Activated naive CD4-positive, alpha-beta T cell (primary cell): ENCODE measurements at places on chromosomes 6 and 20.

- DNase-seq: no peak
Observed at GRCh38 chr6:143952060-143952778, 55.8 kb downstream of the PLAGL1 start.

GRCh38 chr20:24955045-24955444 is 6.0 kb downstream of the CST7 start:
- DNase-seq: no peak

GRCh38 chr20:20369250-20370093 is 1.6 kb downstream of the INSM1 start:
- no peak for DNase-seq

- no peak for DNase-seq
Observed at GRCh38 chr20:50673466-50674137, 17.7 kb downstream of the RIPOR3 start.

DNA sequence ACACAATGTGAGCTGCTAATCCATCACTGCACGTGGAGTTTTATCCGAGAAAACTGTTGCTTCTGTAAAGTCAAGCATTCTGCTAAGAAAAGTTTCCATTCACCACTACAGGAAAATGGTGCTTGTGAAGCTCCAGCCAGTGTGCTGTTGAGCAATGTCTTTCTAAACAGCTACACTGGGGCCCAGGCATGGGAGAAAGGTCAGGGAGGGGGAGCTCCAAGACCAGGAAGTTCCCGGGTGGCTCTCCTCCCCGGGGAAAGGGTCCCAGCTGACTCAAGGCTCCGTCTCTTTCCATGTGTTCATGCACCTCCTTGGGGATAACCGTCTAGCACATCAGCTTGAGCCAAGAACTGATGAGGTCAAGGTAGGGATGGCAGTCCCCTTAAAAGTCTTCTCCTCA is 20.5 kb downstream of the RPP40 start:
- DNase-seq: no peak

DNA sequence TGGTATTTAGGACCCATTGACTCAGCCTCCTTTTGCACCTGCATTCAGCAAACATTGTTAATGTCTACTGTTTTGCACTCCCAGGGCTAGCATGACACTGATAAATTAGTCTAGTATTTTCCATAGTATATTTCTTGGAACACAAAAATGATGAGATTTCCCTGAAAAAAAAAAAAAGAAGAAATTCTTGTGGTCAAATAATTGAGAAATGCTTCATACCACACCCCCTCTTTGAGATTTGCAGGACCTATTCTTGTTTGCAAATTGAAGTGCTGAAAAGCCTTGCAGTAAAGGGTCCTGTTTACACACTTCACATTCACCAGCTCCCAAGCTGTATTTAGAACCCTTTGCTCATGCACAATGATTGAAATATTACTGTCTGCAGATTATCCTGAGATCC is 36.3 kb upstream of the CLIC5 start:
- DNase-seq: no peak

GRCh38 chr20:32482143-32482441 is 103.0 kb downstream of the NOL4L start:
- DNase-seq: no peak

DNA sequence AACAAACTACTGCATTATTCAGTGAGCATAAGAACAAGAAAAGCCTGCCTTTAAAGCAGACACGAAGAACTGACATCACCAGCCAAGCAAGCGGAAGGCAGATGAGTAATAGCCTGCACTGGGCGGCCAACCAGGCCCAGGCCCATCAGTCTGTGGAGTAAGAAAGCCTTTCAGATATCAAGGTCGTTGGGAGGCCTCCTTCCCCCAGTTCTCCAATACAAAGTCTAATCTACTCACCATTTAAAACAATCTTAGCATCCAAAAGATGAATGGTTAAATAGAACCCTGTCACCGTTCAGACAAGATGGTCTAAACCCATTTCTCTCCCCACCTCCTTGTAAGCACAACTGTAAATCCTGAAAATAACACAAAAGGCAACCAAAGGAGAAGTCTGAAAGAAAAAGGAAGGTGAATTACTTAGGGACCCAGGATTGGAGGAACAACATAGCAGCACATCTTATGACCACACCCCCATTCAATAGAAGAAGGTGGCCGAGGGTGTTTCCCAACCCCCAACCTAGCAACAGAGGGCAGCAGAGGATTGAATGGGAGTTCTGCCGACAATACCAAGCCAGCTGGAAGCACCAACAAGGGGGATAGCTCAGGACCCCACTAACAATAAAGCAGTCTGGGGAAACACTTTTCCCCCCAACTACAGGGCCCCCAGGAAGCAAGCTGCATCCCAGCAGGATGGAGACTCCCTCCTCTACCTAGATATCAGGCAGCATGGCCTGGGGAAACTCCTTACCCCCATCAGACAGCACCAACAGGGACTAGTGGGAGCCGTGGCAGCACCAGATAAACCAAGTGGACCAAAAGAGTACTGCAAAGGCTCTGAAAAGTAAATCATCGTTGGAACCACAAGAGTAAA is 67.9 kb downstream of the ZHX3 start:
- no peak for DNase-seq

- no peak for DNase-seq
Observed at GRCh38 chr6:130382872-130383490, 17.2 kb downstream of the TMEM200A start.

DNA sequence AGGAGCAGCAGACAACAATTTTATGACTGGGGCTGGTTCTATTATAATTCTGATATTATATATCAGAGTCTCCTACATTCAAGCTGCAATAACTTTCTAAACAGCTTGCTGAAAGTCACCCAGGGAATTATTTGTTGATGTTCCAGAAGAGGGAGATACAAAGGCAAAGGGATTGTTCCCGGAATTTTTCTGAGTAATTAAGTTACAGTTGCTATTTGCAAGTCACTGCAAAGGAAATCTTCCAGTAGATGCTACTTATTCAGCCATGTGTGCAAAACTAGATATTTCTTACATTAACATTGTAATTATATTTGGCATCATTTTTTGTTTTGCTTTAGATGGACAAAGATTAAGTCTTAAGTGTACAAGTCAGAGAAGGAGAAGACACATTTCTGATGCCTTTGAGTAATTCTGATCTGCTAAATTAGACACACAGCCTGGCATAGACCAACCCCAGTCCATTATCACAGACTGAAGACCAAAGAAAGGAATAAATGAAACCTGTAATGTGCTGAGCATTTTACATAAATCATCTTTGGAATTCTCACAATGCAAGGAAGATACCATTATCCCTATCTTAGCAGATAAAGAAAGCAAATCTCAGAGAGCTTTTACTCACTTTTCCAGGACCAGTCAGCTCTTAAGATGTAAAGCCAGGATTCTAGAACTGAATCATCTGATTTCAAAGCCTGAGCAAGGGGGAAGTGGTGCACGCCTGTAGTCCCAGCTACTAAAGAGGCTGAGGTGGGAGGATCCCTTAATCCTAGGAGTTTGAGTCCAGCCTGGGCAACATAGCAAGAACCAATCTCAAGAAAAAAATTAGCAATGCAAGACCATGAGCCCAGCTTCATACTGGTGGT is 62.6 kb upstream of the AKAP12 start:
- DNase-seq: no peak

DNA sequence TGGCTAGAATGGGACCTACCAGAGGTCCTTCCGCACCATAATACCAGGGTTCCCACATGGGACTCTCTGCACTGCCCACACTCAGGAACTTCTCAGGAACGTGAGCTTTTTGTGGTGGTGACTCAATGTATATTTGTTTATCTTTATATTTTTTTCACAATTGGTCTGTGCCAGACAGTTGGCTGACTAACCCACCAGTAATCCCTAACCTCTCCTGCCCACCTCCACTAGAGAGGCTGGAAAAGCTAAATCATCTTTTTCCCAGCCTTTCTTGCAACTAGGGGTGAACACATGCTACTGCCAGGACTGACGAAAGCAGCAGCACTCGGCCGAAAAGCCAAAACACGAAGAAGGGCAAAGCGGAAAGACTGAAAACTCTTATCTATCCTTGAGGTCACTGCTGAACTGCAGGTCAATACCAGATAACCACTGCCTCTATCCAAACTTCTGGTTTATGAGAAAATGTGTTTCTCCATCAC is 112.9 kb downstream of the TRERF1 start:
- no peak for DNase-seq

DNA sequence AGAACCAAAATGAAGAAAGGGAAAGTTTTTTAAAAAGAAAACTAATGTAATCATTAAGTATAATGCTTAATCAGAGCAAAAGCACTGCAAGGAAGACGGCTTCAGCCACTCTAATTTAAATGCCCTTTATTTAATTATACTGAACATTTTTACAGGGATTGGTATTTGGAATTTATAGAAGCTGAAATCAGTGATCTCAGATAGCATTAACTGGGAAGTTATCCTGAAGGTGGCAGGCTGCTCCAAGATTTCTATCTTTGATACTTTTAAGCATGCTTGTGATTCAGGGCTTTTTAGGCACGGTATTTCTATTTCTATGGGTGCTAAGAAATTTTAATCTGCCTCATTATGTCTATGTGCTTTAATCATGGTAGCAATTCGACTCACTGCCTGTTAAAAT is 1.3 kb upstream of the NDUFAF4 start:
- no peak for DNase-seq

DNA sequence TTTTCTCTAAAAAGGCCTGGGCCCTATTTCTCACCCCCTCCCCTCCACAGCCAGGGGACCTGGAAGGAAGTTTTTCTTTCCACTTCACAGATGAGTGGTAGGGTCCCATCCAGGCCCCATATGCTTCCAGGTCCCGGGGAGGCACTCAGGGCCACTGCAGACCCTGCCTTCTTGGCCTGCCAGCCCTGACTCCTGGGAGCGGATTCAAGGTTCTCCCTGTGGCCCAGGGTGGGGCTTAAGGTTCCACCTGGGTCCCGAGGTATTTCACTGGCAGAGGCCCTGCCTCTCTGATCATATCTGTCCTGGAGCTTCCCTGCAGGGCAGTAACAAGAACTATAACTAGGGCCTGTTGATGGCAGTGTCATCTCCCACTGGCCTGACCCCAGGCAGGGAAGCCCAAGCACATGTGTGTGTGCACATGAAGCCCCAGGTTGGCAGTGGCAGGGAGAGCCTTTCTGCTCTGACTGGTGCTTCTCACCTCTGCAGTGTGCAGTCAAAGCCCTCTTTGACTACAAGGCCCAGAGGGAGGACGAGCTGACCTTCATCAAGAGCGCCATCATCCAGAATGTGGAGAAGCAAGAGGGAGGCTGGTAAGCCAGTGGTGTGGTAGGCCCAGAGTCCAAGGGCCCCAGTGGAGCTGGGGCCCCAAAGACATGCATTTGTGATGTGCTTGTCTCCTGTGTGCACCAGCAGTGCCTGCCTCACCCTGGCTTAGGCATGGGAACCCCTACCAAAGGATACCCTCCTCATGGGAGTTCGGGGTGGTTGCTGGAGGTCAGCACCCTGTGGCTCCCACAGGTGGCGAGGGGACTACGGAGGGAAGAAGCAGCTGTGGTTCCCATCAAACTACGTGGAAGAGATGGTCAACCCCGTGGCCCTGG is 31.2 kb downstream of the PLCG1 start:
- no peak for DNase-seq

GRCh38 chr6:31558318-31558625 is 10.9 kb downstream of the NFKBIL1 start:
- DNase-seq: no peak

DNA sequence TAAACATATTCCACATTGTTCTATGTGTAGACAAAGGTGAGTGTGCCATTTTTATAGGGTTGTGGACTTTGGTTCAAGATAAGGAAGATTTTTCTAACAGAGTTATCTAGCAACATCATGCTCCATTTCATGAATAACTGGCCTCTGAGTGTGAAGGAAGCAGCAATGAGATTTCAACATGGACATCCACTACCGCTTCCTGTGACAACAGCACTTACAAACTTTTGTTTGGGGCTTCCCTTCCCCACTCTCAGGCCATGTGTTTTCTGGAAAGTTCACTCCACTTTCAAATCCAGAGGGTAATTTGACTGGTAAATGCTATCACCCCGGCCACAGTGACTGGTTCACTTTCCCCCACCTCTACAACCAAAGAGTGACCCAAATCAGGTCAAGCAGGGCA is 38.1 kb upstream of the PROKR2 start:
- no peak for DNase-seq

DNA sequence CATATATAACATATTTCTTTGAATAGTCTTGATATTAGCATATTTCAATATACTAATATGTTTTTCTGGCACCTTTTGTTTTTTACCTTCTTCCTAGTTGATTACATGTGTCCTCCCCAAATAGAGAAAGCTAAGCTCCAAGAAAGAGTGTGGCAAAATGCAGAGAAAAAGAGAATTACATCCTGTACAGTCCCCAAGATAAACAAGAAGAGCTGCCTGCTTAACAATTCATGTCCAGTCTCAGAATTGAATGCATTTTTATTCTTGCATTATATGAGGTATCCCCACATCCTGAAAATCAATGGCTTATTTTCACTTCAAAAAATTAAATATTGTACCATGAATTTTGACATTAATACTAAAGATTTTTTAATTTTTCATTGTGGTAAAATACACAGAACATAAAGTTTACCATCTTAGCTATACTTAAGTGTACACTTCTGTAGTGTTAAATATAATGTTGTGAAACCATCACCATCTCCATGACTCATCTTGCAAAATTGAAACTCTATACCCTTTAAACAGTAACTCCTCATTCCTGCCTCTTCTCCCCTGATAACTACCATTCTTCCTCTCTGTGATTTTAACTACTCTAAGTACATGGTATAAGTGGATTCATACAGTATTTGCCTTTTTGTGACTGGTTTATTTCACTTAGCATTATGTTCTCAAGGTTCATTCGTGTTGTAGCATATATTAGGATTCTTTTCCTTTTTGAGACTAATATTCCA is 490.3 kb downstream of the COL12A1 start:
- DNase-seq: no peak

DNA sequence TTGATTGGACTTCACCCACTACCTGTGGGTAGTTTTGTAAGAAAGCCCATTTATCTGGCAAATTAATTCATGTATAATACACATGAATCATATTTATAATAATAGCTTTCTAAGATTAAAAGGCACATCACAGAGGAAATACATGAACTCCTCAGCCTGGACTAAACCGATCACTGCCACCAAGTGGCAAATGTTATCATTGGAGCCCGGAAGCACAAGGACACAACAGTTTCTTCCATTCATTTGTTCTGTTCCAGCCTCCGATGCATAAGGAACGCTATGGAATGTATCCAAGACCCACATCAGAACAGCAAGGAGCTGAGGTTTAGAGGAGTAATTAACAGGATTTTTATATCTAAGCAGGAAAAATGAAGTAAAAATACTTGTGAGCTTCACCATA is 13.9 kb upstream of the IPCEF1 start:
- no peak for DNase-seq

- no peak for DNase-seq
Observed at GRCh38 chr20:37407019-37407566, 61.2 kb downstream of the SRC start.

DNA sequence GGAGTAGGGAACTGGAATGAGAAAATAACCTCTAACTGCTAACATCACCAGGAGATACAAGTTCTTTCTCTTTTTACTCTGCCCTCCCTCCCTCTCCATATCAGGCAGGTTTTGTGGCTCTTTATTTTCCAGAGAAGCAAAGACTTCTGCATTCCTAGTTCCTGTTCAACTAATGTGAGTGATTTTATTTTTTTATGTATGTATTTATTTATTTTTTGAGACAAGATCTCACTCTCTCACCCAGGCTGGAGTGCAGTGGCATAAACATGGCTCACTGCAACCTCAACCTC is 6.0 kb upstream of the IER3 start:
- DNase-seq: no peak

GRCh38 chr6:152828431-152828830 is 77.8 kb downstream of the VIP start:
- DNase-seq: no peak

GRCh38 chr20:25019381-25020155 is 27.0 kb upstream of the APMAP start:
- no peak for DNase-seq
